ENCODE measurements at places on chromosomes 2 and 18. TPM values are rescaled to one million over a fixed set of nuclear protein-coding genes. Genes with fewer than 3 reads are reported as not detected.

Gene LIMS4
- 3.7 TPM for total RNA-seq

Gene MAP3K19
- not detected for total RNA-seq

Gene HRH4
- total RNA-seq, result 0.19 TPM

Gene LGALSL
- total RNA-seq, result 6.6 TPM

Gene CENPA
- 0.65 TPM for total RNA-seq

Gene AQP12B
- total RNA-seq, result not detected
